ENCODE measurements at places on chromosomes 3 and 15.

DNA sequence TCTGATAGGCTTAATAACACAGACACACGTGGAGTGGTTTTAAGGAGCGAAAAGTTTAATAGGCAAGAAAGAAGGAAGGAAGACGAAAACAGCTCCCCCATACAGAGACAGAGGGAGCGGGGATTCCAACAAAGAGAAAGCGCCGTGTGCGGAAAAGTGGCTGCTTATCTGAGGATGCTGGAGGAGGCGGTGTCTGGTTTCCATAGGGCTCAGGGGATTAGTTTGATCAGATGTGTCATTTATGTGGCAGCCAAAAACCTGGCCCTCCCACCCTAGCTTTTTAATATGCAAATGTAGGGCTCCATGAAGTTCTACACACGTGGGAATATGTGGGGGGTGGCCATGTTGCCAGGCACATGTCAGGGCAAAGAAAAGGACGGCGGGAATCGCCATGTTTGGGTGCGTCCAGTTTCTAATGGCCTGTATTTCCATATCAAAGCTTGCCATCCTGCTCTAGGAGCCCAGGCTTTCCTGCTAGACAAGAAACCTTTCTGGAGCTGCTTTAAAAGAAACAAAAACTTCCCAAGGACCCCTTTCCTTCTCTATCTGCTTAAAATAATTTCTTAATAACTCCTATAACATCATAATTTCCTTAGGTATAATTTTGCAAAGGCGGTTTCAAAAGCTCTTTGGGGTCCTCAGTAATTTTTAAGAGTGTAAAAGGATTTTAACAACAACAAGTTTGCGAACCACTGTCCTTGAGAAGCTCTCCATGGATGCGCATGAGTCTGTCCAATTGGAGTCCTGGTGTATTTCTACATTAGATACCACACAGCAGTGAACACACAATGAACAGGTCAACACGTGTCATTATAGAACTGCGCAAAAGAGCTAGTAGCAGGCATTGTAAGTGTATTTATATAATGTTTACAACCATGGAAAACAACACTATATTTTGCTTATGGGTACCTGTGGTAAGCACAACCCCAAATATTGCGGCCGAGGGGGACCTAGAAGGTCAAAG lies 622 bp upstream of the ZNF589 start:
- no peak for DNase-seq

- DNase-seq, result no peak
Measured at GRCh38 chr3:29283231-29284119, 2.6 kb downstream of the RBMS3 start.

- no peak for DNase-seq
Measured at GRCh38 chr3:143897576-143898295, 49.5 kb upstream of the SLC9A9 start.

- DNase-seq, result no peak
Measured at GRCh38 chr3:155675094-155675493, 69.8 kb downstream of the PLCH1 start.

DNA sequence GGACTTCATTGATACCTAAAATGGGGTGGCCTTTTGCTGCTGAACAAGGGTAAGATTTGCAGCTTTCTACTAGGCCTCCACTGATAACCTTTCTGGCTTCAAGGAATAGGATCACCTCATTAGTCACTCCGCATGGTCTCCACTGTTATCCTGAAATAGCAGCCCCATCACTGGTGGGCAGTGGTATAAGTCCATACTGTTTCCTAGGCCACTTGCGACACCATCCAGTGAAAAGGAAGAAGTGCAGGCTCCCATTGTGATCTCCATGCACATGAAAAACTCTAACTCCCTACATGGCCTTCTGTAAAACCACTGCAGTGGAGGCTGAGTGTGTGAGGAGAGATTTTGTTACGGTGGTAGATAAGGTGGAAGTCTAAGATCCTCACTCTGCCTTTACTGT lies 1455.9 kb downstream of the SI start:
- no peak for DNase-seq

- DNase-seq, result no peak
Measured at GRCh38 chr3:171829841-171830517, 13.2 kb upstream of the TMEM212 start.

GRCh38 chr3:103711670-103712069 lies 1276.9 kb downstream of the ZPLD1 start:
- DNase-seq, result no peak

GRCh38 chr15:82944056-82944455 lies 8.5 kb downstream of the HOMER2 start:
- no peak for DNase-seq

DNA sequence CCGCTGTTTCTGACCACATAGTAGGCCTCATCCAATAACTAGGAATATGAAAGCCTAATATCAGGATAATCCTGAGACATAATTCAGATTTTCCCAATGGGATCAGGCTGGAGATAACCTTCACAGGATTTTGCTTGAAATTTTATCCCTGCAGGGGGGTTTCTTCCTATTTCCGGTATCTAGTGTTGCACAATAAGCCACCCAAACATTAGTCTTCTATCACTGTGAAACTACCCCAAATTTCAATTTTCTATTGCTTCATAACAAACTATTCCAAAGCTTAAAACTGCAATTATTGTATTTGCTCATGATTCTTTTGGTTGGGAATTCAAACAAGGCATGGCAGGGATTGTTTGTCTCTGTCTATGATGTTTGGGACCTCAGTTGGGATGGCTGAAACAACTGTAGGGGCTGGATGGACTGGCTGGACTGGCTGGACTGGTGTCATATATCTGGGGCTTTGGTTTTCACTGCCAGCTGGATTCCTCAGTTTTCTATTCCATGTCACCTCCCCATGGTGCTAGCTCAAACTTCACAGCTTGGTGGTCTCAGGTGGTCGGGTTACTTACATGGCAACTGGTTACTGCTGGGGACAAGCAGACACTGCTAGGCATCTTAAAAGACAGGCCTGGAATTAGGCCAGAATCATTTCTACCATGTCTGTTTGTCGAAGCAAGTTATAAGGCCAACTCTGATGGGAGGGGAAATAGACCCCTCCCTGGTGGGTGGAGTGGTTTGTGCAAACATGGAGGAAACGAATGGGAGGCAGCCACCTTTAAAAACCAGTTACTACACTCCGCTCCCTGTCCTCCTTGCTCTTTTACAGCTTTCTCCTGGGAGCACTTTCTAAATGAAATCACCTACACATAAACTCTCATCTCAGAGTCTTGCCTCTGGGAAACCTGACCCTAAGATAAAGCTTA lies 88.2 kb upstream of the STT3B start:
- DNase-seq, result no peak

DNA sequence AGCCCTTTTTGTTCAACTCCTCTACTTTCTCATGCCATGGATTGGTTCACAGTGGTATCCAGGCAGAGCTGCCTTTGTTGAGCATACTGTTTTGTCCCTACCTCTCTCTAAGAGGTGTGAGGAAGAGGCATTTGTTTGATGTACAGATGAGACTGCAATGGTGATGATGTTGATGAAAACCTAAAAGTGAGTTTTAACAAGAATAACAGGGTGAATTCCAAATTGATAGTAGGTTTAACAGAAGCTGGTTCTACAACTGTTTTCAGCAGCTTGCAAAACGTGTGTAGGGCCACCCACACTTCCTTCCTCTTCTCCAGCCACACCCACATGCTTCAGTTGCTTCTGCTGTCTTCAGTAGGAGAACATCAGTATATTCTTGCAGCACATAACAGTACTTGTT lies 10.2 kb downstream of the SNRK start:
- peak; percentile 47 for DNase-seq

DNA sequence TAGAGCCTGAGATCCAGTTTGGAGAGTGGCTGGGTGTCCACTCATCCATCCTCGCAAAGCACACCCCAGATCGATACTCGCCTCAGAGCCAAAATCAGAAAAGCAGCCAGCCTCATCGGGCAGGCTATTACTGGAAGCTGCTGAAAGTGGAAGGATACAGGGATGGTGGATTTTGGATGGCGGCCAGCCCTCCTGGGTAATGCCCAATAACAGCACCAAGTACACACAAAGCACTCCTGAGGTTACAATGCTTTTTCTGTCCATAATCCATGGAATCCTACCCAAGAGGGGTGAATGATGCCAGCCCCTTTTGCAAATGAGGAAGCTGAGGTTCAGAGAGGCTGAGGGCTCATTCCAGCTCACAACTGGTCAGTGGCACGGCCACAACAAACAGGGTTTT lies 93.1 kb upstream of the SLC6A11 start:
- no peak for DNase-seq

GRCh38 chr3:57065588-57065987 lies 5.1 kb downstream of the SPATA12 start:
- DNase-seq, result no peak

DNA sequence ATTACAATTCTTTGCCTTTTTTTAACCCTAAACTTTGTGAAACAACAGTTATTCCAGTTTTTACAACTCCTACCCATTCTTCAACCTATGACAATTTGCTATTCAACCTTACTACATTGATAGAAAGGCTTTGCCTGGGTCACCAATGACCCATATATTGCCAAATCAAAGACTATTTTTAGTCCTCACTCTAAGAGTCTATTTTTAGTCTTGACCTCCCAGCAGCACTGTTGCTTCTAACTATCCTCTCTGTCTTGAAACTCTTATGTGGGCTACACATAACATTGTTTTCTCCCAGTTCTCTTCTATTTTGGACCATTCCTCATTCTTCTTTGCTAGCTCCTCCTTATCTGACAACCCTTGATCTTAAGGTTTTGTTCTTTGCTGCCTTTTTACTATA lies 71.4 kb downstream of the C3orf80 start:
- DNase-seq, result no peak

GRCh38 chr15:84982301-84982920 lies 755 bp downstream of the PDE8A start:
- peak; percentile 41 for DNase-seq

- no peak for DNase-seq
Measured at GRCh38 chr3:145191543-145191942, 969.4 kb downstream of the PLOD2 start.

DNA sequence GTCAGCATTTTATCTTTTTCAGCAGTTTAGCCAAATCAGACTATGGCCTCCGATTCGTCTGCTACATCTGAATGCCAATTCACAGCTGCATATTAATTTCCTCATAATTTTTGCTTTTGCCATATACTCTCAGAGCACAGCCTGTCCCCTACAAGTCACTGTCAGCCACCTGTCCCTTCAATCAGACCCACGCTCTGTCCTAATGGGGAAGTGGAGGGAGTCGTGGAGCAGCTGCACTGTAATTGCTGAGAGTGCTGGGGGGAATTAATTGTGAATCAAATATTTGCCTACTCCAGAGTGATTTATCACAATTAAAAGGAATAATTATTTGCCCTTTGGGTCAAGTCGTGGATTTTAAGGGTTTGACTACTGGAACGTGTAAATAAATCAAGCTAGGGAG lies 75.5 kb downstream of the EBLN2 start:
- no peak for DNase-seq

DNA sequence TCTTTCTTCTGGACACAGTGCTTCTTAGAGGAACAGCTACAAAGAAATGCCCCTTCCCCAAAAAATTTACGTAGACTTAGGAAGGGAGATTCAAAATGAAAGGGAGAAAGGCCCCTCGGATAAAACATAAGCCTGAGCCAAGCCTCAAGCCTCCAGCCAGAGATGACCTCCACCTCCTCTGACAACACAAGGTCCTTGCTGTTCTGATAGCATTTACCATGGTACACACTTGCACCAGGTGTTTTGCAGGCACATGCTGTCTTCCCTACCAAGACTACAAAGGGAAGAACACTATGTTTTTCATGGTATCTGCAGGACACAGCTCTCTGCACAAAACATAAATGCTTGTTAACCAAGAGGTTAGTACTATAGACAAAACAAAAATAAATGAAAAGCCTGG lies 27.8 kb downstream of the RYK start:
- DNase-seq, result no peak

- no peak for DNase-seq
Measured at GRCh38 chr3:188759336-188760005, 412.3 kb upstream of the TPRG1 start.

- no peak for DNase-seq
Measured at GRCh38 chr3:25002052-25002451, 426.0 kb upstream of the RARB start.

GRCh38 chr3:82165266-82165665 lies 403.8 kb upstream of the GBE1 start:
- no peak for DNase-seq

- DNase-seq, result no peak
Measured at GRCh38 chr3:119562307-119562961, 3.0 kb upstream of the CD80 start.

DNA sequence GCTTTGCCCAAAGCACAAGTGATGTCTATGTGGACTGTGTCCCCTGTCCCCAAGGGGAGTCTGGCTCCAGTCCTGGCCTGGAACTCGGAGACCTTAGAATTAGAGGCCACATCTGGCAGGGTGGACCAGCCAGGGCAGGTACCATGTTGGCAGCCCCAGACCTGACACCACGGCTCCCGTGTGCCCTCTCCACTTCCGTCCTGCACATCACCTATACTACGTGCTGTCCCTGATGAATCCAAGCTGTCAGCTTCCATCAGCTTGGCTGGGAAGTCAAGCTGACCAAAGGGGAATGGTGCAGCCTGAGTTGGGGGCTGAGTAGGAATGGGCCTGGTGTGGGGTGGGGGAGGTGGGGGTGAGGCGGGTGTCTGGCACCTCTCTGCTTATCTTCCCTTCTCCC lies 15.3 kb downstream of the C15orf39 start:
- no peak for DNase-seq

DNA sequence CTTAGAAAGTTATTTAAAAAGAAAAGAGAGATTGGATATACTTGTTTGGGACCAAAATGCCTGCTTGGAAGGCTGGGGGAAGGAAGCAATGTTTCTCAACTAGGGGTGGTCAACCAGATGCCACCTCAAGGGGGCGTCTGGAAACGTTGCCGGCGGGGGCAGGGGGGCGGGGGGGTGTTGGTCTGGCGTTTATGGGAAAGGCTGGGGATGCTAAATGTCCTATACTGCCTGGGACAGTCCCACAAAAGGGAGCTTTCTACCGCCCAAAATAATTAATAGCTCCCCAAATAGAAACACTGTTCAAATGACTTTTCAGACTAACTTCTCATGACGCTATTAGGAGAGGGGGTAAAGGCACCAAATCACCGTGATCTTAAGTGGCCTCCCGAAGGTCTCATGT lies 2.2 kb downstream of the POLG start:
- no peak for DNase-seq

Data from activated gamma-delta T cell treated with anti-CD3 and anti-CD28 coated beads, Interleukin-2, amount 50 U/mL, for 16 hours (primary cell).